NCI-H345 (cell line): ENCODE measurements at places on chromosomes 3 and 15.

GRCh38 chr15:31346367-31347066, 19.9 kb downstream of the KLF13 start:
- DNase-seq, result no peak

- peak; percentile 27 for DNase-seq
Measured at GRCh38 chr3:72255191-72255590, 470.2 kb upstream of the PROK2 start.

GRCh38 chr3:159821736-159822135, 166.9 kb upstream of the IL12A start:
- no peak for DNase-seq

DNA sequence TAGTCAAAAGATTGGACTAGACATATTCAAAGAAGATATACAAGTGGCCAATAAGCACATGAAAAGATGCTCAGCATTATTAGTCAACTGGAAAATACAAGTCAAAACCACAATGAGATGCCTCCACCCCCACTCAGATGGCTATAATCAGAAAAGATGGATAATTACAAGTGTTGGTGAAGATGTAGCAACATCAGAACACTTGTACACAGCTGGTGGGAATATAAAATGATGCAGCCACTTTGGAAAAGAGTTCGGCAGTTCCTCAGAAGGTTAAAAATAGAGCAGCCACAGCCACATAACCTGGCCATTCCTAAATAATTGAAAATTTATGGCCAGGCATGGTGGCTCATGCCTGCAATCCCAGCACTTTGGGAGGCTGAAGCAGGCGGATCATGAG, 38.4 kb downstream of the HEG1 start:
- no peak for DNase-seq

DNA sequence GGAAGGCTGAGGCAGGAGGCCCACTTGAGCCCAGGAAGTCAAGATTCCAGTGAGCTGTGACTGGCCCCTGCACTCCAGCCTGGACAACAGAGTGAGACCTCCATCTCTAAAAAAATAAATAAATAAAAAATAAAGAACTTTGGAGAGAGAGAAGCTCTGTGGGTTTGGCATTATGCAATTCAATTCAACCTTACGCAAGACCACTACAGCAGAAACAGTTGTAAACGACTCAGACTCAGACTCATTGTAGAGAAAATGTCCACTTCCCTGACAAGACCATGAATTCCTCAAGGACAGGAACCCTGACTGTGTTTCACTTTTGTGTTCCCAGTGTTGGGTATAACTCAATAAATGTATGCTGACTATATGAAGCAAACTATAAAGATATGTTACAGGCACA, 90.3 kb upstream of the C3orf80 start:
- DNase-seq, result no peak

GRCh38 chr3:141561426-141562034, 74.7 kb downstream of the RASA2 start:
- peak; percentile 29 for DNase-seq

DNA sequence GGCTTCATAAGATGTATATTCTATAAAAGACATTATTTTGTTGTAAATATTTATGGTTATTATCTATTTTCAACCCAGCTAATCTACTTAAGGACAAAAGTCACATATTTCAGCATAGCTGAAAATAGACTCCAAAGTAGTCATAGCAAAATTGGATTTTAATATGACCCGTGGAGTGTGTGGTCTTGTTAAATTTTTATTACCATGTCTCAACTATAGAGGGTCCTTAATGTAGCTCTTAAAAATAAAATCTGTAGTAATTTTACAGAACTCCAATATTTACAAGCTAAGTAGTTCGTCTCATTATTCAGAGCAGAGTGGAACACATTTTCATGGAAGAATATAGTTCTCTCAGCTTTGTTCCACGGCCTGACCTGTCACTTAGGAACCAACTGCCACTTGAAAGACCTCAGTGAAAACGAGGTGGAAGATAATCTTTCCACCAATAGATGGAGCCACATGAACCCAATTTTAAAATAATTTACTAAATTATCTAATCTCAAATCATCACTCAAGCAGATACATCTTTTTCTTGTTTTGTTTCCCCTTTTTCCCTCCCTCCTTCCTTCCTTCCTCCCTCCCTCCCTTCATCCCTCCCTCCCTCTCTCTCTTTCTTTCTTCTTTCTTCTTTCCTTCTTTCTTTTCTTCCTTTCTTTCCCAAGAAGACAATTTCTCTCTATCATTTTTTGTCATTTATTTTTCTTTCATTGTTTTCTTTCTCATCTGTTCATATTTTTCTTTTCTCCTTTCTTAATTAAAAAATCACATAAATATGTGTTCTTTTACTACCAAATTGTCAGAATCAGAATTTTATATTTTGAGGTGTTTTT, 97.2 kb downstream of the CLDN1 start:
- DNase-seq, result peak; percentile 55

GRCh38 chr15:84855136-84855535, 29.3 kb upstream of the SLC28A1 start:
- peak; percentile 34 for DNase-seq
